IMR-90 (cell line): ENCODE measurements at places on chromosomes 12 and 14.

GRCh38 chr12:109308534-109309380 is at the start of gene FOXN4:
Gene FOXN4 (minus strand): TSS chr12:109309284. CDS start chr12:109308321, 963 bp downstream.
- no peak for DNase-seq

- DNase-seq = no peak
These were observed 2.1 kb downstream of the TSPAN11 start for GRCh38 chr12:30928356-30929244.

- no peak for DNase-seq
These were observed 19.2 kb downstream of the PLEK2 start for GRCh38 chr14:67392800-67393199.

DNA sequence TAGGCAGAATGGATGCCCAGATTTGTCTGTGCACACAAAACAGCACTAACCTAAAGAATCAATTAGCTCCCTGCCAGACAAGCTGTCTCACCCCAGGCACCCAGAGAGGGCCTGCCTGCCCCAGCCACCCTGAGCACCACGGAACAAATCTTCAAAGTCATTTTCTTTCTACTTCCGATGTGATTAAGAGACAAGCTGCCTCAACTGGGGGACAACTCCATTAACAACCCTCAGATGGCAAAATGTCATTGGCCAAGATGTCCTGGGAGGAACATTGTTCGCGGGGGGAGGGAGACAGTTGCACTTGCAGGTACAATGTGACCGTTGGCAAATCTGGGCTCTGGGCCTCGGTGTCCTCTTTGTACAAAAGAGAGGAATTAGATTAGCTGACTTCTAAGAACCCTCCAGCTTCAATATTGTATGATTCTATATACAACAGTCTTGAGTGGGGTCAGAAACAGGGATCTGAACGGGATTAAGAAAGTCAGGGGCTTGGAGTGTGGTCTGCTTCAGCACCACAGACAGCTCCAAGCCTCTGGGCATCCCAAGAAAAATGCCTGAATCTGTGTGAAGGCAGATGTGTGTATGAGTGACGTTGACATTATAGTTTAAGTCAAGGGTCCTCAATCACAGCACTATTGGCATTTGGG is 42.8 kb upstream of the CMKLR1 start:
- no peak for DNase-seq

- DNase-seq = no peak
These were observed 5.8 kb downstream of the LRIG3 start for GRCh38 chr12:58914457-58914856.

- no peak for DNase-seq
These were observed 158.0 kb downstream of the ETV6 start for GRCh38 chr12:11807458-11807857.
